Omental fat pad (tissue), 4 donors: ENCODE measurements at places on chromosomes 13 and 19.
A peak's percentile ranks its signal among the peaks of the same experiment; 100 is the strongest.

GRCh38 chr19:23190341-23190740 is 59.9 kb downstream of the ZNF724 start:
- no peak for DNase-seq

DNA sequence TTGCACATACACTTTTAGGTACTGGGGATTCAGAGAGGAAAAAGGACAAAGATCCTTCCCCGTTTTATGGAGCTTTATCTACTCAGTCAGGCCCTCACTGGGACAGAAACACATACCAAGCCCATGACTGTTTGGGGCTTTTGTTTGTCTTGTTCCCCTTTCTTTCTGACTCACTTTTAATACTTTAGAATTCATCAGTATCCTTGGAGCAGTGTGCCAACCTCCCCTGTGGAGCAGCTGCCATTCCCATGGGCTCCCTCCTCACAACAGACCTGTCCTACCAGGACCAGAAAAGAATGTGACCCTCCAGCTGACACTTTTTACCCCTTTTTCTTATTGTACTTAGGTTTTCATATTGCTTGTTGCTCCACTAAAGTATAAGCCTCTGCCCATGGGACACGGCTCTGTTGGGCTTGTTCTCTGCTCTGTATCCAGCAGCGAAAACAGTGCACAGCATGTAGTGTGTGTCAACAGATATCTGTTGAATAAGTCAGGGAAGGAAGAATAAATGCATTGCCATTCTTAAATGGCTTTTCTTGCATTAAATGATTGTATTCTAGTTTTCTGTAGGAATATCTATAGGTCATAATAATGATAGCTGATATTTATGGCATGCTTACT is 431.1 kb downstream of the EFNB2 start:
- DNase-seq, result no peak

- DNase-seq, result no peak
Observed at GRCh38 chr13:44955406-44955805, 33.9 kb downstream of the NUFIP1 start.

DNA sequence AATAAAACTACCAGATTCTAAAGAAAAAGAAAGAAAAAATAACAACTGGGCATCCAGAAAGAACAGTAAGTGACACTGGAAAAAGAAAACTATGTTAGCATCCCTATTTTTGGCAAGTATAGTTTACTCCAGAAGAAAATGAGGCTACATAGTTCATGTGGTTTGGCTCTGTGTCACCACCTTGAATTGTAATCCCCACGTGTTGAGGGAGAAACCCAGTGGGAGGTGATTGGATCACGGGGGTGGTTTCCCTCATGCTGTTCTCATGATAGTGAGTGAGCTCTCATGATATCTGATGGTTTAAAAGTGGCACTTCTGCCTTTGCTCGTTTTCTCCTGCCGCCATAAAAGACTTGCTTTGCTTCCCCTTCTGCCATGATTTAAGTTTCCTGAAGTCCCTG is 76.9 kb downstream of the ITGBL1 start:
- DNase-seq, result no peak

GRCh38 chr19:18173572-18174288 is at the start of gene IFI30:
IFI30 (plus strand) TSS chr19:18173813; CDS start chr19:18173842, 29 bp downstream.
- DNase-seq, result no peak

GRCh38 chr19:12872941-12873890 is 8.0 kb downstream of the DNASE2 start:
- peak; percentile 34 for DNase-seq

DNA sequence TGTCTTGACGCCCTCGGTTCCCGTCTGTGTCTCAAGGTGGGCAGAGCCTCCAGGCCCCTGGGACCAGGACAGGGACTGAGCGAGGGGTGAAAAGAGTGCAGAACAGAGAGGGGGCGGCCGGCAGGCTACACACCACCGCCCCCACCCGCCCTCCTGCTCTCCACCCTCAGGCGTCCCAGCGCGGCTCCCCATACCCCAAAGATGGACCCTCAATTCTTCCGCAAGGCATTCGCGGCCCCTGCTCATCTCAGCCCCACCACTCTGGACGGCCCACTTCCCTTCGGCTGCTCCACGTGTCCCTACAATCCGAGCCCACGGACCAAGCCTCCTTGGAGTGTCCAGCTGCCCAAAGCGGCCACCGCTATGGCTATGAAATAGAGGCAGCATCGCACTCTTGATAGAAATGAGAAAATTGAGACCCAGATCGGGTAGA is 1.8 kb downstream of the KLF16 start:
- DNase-seq, result no peak

GRCh38 chr19:41872775-41873647 is 4.1 kb upstream of the CD79A start:
- DNase-seq, result no peak

- DNase-seq, result no peak
Observed at GRCh38 chr19:17245535-17245984, at the start of gene NR2F6. NR2F6 (minus strand) TSS chr19:17245919; CDS start chr19:17245220, 699 bp downstream.

DNA sequence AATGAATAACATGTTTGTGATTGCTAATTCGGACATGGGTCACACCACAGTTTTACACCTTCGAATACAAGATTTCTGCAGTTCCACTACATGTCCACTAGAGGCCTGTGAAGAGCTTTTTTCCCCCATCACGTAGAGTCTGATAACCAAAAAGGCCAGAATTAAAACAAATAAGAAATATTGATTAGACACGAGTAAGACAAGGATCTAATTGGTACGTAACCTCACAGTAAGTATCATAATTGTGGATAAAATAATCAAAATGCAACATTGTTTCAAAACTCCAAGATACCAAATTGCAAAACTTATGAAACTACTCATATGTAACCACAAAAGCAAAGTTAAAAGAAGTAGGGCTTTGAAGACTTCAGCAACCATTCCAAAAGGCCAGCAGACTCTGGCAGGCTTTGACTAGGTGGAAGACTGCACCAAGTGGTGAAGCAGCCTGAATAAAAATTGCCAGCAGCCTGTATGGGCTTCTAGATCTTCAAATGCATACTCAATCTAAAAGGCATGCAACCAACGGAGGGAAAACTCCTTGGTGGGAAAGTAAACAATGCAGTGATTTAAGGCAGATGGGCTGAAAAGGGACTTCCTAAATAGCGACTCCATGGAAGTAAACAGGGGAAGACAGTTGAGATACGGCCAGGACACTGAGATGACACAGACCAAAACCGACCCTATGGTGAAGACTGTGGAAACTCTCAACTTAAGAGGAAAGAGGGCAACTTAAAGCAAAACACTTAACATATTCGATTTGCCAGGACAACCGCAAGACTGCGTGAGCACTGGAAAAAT is 56.7 kb downstream of the STARD13 start:
- DNase-seq, result no peak

GRCh38 chr13:26074706-26075105 is 22.9 kb upstream of the SHISA2 start:
- DNase-seq, result no peak

- no peak for DNase-seq
Observed at GRCh38 chr13:27371932-27372331, 52.5 kb upstream of the GTF3A start.

DNA sequence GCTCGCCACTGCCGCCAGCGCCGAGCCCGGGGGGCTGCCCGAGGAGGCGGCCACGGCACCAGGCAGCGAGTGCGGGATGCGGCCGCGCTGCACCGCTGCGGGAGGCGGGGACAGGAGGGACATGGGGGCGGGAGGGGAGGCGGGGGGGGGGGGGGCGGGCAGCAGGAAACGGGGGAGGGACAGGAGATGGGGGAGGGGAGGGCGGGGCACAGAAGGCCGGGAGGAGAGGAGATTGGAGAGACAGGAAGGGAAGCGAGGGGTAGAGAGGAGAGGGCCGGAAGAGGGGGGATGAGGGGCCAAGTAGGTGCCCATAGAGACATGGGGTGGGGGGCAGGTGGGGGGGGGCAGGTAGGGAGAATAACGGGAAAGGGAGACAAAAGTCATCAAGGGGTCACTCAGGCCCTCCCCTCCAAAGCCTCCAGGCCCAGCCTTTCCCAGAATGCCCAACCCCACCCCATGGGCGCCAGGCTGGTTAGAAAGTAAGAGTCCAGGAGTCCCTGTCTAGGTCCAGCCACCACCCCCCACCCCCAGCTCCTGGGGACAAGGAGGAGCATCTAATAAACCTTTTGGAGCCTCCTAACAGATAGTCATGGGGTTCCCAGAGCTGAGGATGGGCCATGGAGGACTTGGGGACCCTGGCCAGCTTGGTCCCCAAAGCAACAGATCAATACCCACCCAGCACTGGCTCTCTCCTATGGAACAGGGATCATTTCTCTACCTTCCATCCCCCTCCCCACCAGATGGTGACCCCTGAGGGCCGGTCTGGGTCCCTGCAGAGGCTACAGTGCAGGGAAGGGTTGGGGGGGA is 9.5 kb downstream of the NR2F6 start:
- no peak for DNase-seq

- no peak for DNase-seq
Observed at GRCh38 chr13:95180513-95181245, 120.6 kb downstream of the ABCC4 start.

- DNase-seq, result no peak
Observed at GRCh38 chr13:27408074-27408473, 16.3 kb upstream of the GTF3A start.

GRCh38 chr19:33259539-33259938 is 33.9 kb upstream of the SLC7A10 start:
- no peak for DNase-seq

DNA sequence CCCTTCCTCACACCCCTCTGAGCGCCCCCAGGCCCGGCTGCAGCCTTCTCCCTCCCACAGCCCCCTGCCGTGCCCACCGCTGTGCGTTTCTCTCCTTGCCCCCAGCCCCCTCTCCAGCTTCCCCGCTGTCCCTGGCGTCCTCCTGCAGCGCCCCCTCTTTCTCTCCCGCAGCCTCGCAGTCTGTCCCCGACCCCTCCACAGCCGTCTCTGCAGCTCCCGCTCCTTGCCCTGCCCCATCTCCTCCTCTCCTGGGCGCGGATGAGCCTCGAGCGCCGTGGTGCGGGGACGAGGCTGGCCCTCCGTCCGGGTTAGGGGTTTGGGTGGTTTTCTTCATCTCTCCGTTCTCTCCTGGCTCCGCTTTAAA is 1.1 kb downstream of the KMT5C start:
- no peak for DNase-seq

- DNase-seq, result peak; percentile 38
Observed at GRCh38 chr19:50333737-50334617, 4.8 kb upstream of the KCNC3 start.

GRCh38 chr13:43377149-43377548 is 353.8 kb downstream of the DNAJC15 start:
- DNase-seq, result no peak

DNA sequence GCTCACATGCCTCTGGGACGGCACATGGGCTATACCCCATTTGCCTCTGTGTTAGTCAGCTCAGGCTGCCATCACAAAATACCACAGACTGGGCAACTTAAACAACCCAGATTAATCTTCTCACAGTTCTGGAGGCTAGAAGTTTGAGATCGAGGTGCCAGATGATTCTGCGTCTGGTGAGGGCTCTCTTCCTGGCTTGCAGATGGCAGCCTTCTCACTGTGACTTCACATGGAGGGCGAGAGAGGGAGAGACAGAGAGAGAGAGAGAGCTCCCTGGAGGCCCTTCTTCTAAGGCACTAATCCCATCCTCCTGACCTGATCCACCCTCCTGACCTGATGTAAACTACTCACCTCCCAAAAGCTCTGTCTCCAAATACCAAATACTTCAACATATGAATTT is 55.0 kb downstream of the GPR12 start:
- DNase-seq, result no peak

DNA sequence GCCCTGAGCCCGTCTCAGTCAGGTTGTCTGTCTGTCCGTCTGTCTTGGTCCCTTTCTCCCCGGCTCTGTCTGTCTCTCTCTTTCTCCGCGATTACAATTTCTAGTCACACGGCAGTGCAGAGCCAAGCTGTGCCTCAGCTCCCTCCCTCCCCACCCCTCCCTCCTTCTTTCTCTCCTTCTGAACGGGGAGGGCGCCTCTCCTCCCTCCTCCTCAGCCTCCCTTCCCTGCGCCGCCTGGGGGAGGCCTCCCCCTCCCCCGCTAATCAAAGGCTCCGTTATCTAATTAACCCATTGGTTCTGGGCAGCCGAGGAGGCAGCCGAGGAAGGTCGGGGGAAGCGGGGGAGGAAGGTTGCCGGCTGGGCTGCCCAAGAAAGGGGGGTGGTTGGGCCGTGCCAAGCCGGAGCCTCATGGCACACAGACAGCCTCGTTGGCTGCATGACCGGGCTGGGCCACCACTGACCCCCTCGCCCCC is 16.5 kb downstream of the LRRC4B start:
- DNase-seq, result no peak

DNA sequence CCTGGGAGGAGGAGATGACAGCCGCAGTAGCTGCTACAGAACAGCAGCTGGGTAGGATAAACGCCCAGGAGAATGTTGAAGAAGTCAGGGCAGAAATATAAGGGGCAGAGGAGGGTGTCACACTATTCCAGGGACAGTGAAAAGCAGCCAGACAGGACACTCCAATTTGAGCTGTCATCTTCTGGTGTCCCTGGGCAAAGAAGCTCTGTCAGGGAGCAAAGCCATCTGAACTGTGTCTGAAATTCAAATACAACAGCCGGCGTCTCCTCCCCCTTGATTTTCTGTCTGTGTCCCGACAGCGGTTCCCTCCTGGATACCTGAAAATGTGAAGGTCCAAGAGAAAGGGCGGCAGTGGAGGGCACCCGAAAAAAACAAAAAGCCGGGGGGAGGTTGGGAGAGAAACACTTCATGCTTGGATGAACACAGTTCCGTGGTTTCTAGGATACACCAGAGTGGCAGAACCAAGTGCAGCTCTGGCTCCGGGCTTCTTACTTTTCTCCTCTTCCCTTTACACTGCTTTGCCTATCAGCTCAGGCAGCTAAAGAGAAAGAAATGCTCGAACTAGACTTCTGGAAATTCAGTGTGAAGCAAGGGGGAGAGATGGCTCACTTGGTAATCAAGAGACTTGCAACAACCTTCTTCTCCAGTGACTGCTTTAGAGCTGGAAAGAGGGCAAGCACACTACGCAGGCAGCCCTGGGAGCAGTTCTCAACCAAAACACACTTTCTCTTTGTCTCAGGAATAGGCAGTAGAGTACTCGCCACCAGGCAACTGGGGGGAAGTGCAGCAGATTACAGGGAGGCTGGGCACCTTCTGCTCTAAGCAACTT is 465.6 kb downstream of the ITGBL1 start:
- no peak for DNase-seq

GRCh38 chr13:61414686-61415057 is 977 bp downstream of the PCDH20 start:
- no peak for DNase-seq

- DNase-seq, result no peak
Observed at GRCh38 chr19:30362156-30362754, 9.9 kb upstream of the ZNF536 start.

GRCh38 chr19:29397748-29398147 is 128.0 kb upstream of the VSTM2B start:
- no peak for DNase-seq

DNA sequence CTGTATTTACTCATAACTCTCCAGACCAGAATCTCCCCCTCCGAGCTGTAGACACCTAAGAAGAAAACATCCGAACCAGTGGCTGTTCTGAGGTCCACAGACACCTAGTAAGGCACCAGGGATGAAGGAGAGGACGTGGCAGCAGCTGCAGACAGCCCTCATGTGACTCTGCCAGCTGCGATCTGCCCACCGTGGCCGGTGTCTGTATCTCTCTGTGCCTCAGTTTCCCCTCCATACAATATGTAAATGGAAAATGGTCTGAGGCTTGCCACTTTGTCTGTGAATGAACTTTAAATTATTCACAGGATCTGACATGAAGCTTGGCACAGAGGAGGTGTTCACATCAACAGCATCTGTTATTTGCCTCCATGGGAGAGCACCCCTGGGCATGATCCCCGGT is 2.4 kb downstream of the CEACAM4 start:
- DNase-seq, result no peak

GRCh38 chr13:110336681-110337080 is 29.6 kb downstream of the COL4A2 start:
- DNase-seq, result no peak

- DNase-seq, result peak; percentile 82
Observed at GRCh38 chr19:3606690-3607289, at the start of gene TBXA2R. TBXA2R (minus strand) TSS chr19:3606875; CDS start chr19:3600634, 6,241 bp downstream.

- DNase-seq, result no peak
Observed at GRCh38 chr13:33193428-33193974, 92.1 kb downstream of the STARD13 start.
